Glutamatergic neuron (in vitro differentiated cells): ENCODE measurements at places on chromosomes 11 and 22. TPM values are rescaled to one million over a fixed set of nuclear protein-coding genes. Genes with fewer than 3 reads are reported as not detected.

The FGF3 gene
- total RNA-seq: not detected

The CCDC89 gene
- total RNA-seq: not detected

The RTN4RL2 gene
- total RNA-seq: 119 TPM

The CALCA gene
- not detected for total RNA-seq

GRCh38 chr11:501683-502287 is 5.3 kb downstream of the RNH1 start:
- peaks cover 24% of the 10 kb centered on the region for H3K27me3 ChIP-seq
- H3K4me1 ChIP-seq: peaks cover 6% of the 10 kb centered on the region
- no peak overlapping the region for H3K27ac ChIP-seq
- H3K4me3 ChIP-seq: no peak overlapping the region

- H3K4me3 ChIP-seq: no peak overlapping the region
- H3K36me3 ChIP-seq: no peaks in the 10 kb centered on the region
- DNase-seq: no peak
These were observed 37.0 kb upstream of the MICAL2 start for GRCh38 chr11:12073436-12073835.

- no peaks in the 10 kb centered on the region for H3K27me3 ChIP-seq
- no peak overlapping the region for H3K27ac ChIP-seq
- H3K36me3 ChIP-seq: no peaks in the 10 kb centered on the region
- no peak overlapping the region for H3K4me3 ChIP-seq
These were observed 39.0 kb downstream of the RRAS2 start for GRCh38 chr11:14320020-14320419.

DNA sequence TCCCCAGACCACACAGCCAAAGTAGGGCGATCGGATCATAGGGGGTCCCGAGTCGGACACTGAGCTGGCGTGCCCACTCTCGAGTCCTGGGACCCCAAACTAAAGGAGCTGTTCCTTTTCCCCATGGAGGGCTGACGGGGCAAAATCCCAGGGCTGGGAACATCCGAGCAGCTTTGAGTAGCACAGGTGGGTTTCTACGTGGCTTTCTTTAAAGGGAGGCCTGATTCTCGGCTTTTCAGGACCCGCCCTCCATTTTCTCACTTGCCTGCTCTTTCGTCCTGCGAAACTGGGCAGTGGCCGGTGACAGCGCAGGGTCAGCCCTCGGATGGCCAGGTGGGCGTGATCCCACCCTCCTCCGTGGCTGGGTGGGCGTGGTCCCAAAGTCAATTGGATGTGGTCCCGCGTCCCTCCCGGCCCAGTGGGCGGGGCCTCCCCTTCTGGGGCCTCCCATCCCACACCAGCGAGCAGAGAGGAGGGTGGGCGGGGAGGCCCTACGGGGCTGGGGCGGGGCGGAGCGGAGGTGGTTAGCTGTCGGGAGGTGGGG is 17.5 kb upstream of the TXNRD2 start:
- peaks cover 9% of the 10 kb centered on the region for H3K4me1 ChIP-seq
- H3K27ac ChIP-seq: peak overlapping the region; percentile 43
- H3K4me3 ChIP-seq: peak overlapping the region; percentile 78
- peaks cover 5% of the 10 kb centered on the region for H3K27me3 ChIP-seq
- peak; percentile 93 for DNase-seq

- H3K4me1 ChIP-seq: peaks cover 18% of the 10 kb centered on the region
- peaks cover 7% of the 10 kb centered on the region for H3K36me3 ChIP-seq
- peak; percentile 36 for DNase-seq
- H3K27ac ChIP-seq: peak overlapping the region; percentile 70
These were observed 37.2 kb downstream of the RPS6KA4 start for GRCh38 chr11:64396079-64396591.

DNA sequence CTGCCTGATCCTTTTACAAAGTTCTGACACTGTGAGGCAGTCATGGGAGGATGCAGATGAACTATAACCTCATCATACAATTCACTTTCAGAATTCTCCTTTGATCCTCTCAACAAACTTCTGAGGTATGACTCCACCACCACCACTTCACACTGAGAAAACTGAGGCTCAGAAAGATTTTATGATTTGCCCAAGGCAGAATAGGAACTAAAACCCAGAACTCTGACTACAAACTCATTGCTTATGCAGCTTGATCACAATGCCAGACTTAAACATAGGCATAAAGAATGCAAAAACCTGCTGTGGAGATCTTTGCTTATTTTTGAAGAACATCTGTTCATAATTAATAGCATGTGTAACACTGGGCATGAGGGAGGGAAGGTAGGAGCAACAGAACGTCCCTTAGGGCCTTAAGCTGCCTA is 20.4 kb downstream of the FAM168A start:
- no peaks in the 10 kb centered on the region for H3K36me3 ChIP-seq
- peaks cover 2% of the 10 kb centered on the region for H3K27me3 ChIP-seq
- H3K27ac ChIP-seq: peak overlapping the region; percentile 65
- DNase-seq: no peak
- H3K4me1 ChIP-seq: peaks cover 42% of the 10 kb centered on the region

GRCh38 chr22:21589396-21589795 is 21.9 kb downstream of the UBE2L3 start:
- H3K36me3 ChIP-seq: peaks cover 5% of the 10 kb centered on the region
- H3K27ac ChIP-seq: no peak overlapping the region
- H3K4me1 ChIP-seq: peaks cover 34% of the 10 kb centered on the region
- H3K27me3 ChIP-seq: peaks cover 2% of the 10 kb centered on the region

DNA sequence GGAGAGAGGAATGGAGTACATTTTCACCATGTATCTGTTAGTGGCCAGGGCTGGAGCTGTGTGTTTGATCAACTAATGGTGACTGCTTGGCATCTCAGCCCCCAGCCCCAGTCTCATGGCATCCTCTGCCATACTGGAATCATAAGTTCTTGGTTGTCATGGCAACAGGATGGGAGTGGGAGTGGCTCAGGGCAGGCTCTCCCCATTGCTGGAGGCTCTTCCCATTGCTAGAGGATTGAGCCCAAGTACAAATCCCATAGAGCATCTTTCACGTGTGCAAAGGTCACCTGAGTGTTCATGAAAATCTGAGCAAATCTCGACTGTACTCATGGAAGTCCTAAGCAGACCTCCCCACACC is 14.9 kb downstream of the DNAJB13 start:
- no peak overlapping the region for H3K4me3 ChIP-seq
- H3K36me3 ChIP-seq: peaks cover 5% of the 10 kb centered on the region
- H3K27ac ChIP-seq: no peak overlapping the region
- no peak for DNase-seq
- peaks cover 9% of the 10 kb centered on the region for H3K4me1 ChIP-seq

GRCh38 chr11:104256525-104256924 is 92.6 kb upstream of the PDGFD start:
- H3K36me3 ChIP-seq: no peaks in the 10 kb centered on the region
- H3K27me3 ChIP-seq: peaks cover 3% of the 10 kb centered on the region
- no peaks in the 10 kb centered on the region for H3K4me1 ChIP-seq
- H3K27ac ChIP-seq: no peak overlapping the region
- DNase-seq: no peak

GRCh38 chr11:80816454-80816847 is 1375.6 kb upstream of the TENM4 start:
- H3K27me3 ChIP-seq: no peaks in the 10 kb centered on the region
- no peak overlapping the region for H3K27ac ChIP-seq
- no peaks in the 10 kb centered on the region for H3K36me3 ChIP-seq
- no peak overlapping the region for H3K4me3 ChIP-seq
- no peak for DNase-seq
- H3K4me1 ChIP-seq: no peaks in the 10 kb centered on the region

DNA sequence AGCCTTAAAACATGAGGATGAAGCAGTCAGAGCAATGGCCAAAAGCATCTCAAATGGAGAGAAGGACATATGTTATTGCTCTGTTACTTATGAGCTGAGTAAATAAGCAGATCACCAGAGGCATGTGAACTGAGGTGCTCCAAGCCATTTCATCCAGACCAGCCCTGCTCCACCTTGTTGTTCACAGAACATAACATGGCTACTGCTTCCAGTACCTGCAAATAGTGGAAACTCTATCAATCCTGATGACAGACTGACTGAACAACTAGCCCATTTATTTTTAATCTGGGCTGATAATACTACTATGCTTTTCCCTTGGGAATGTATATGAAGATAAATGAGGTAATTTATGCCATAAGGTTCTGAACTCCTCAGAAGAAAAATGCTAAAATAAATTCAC is 1164.7 kb downstream of the FAM181B start:
- peaks cover 4% of the 10 kb centered on the region for H3K27me3 ChIP-seq
- H3K27ac ChIP-seq: no peak overlapping the region
- H3K4me1 ChIP-seq: peaks cover 9% of the 10 kb centered on the region
- no peaks in the 10 kb centered on the region for H3K36me3 ChIP-seq
- no peak for DNase-seq
- H3K4me3 ChIP-seq: no peak overlapping the region

- no peak for DNase-seq
- no peak overlapping the region for H3K4me3 ChIP-seq
- H3K4me1 ChIP-seq: no peaks in the 10 kb centered on the region
- peaks cover 10% of the 10 kb centered on the region for H3K36me3 ChIP-seq
- peaks cover 2% of the 10 kb centered on the region for H3K27me3 ChIP-seq
- no peak overlapping the region for H3K27ac ChIP-seq
These were observed 100.6 kb downstream of the DLG2 start for GRCh38 chr11:85526564-85526963.

DNA sequence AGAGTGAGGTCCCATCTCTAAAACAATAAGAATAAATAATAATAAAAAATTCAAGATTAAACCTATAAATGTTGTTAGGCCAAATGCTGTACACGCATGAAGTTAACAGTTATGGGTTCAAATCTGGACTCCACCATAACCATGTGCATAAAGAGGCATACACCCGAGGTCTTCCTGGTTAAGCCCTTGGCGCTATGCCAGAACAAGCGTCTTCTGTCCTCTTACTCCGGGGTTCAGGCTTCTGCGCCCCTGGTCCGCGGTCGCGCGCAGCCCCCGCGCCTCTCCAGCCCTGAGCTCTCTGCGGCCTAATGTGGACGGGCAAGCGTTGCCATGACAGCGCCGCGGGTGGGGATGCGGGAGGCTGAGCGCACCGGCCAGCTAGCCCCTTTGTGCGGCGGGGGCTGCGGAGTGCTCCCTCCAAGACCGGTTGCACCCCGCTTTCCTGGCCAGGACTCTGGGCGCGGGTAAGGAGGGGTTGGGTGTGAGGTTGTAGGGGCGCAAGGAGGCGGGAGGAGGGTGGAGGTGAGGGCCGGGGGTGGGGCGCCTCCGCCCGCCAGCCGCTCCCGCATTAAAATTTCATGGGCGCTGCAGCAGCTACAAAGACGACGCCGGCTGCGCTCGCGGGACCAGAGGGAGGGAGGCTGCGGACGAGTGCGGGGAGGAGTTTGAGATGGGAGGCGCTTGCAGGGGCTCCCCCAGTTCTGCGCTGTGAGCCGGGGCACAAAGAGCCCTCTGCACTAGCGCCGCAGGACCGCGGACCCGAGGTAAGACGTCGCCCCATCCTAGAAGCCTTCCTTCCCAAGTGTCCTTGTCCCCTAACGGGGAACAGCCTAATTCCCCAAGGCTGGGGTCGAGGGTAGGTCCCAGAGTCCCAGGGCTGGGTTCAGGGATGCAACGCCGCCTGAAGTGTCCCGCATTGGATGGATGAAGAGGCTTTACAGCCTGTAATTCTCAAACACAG is at the start of gene MIAT:
TSS of gene MIAT (plus strand) at position 698 of the 961 bp plus-strand sequence.
- H3K27ac ChIP-seq: peak within 1 kb of the TSS; percentile 100
- H3K36me3 ChIP-seq: no peaks in the 10 kb centered on the region
- peak within 1 kb of the TSS; percentile 97 for H3K4me3 ChIP-seq

DNA sequence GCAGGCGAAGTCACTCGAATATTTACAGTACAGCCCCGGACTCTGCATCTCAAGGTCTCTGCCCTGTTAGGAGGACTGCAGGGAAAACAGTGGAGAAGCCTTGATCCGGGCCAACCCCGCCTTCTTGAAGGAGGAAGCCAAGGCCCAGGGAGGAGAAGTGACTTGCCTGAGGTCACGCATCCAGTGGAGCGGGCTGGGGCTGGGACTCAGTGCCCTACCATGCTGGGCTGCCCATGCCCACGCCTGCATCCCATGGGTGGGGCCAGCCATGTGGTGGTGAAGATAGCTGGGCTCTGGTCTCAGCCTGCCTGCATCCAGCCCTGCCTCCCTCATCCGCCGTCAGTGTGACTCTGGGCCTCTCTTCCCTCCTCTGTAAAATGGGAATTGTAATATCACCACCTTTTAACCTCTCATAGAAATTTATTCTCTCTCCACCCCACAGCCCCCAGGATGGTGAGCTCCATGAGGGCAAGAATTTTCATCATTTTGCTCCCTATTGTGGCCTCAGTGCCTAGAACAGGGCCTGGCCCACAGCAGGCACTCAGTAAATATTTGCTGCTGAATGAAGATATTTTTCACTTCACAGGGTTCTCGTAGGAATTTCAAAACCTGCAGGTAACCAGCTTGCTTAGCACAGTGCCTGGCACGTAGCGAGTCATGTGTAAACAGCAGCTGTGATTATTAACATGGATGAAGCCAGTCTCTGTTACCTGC is 57.3 kb downstream of the OTOG start:
- no peaks in the 10 kb centered on the region for H3K36me3 ChIP-seq
- no peak overlapping the region for H3K4me3 ChIP-seq
- H3K4me1 ChIP-seq: peaks cover 2% of the 10 kb centered on the region
